Ovary (tissue), 10 donors: ENCODE measurements at places on chromosomes 11 and 22. TPM values are rescaled to one million over a fixed set of nuclear protein-coding genes. Genes with fewer than 3 reads are reported as not detected.
A peak's percentile ranks its signal among the peaks of the same experiment; 100 is the strongest.

- H3K36me3 ChIP-seq = no peaks in the 10 kb centered on the region
- no peak for DNase-seq
- H3K4me1 ChIP-seq = no peaks in the 10 kb centered on the region
- no peak overlapping the region for H3K27ac ChIP-seq
These were observed 23.7 kb downstream of the TANGO2 start for GRCh38 chr22:20044495-20045151.

GRCh38 chr11:108958368-108959104, 293.7 kb downstream of the DDX10 start:
- no peak for DNase-seq
- H3K4me1 ChIP-seq = no peaks in the 10 kb centered on the region
- no peaks in the 10 kb centered on the region for H3K27me3 ChIP-seq
- H3K27ac ChIP-seq = no peak overlapping the region

GRCh38 chr11:17277024-17277584, 565 bp downstream of the NUCB2 start:
- no peaks in the 10 kb centered on the region for H3K4me1 ChIP-seq
- no peak for DNase-seq
- no peaks in the 10 kb centered on the region for H3K36me3 ChIP-seq
- peak overlapping the region; percentile 81 for H3K4me3 ChIP-seq
- no peaks in the 10 kb centered on the region for H3K27me3 ChIP-seq
- H3K27ac ChIP-seq = peak overlapping the region; percentile 96

GRCh38 chr22:37638391-37639069, 939 bp upstream of the SH3BP1 start:
- H3K4me1 ChIP-seq = peaks cover 14% of the 10 kb centered on the region
- peak overlapping the region; percentile 59 for H3K27ac ChIP-seq
- H3K27me3 ChIP-seq = no peaks in the 10 kb centered on the region
- H3K4me3 ChIP-seq = peak overlapping the region; percentile 47
- DNase-seq = peak; percentile 33

DNA sequence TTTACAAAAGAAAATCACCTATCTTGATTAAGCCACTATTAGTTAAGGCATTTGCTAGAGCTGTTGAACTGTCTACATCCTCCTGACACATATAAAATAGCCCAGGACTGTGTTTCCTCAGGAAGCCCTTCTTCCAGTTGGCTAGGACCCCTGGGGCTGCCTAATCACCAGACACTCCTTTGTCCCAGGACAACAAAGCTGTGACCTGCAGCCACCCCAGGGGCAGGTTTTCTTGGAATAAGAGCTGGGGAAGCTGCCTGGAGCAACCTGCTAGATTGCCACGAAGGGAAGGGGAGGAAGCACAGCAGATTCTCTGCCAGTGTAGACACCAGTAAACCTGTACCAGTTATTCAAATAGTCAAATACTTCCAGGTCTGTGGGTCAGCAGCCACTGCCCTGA, 17.6 kb downstream of the CHST1 start:
- H3K4me3 ChIP-seq = no peak overlapping the region
- no peaks in the 10 kb centered on the region for H3K36me3 ChIP-seq
- H3K27ac ChIP-seq = no peak overlapping the region
- H3K4me1 ChIP-seq = no peaks in the 10 kb centered on the region
- DNase-seq = no peak
- H3K27me3 ChIP-seq = no peaks in the 10 kb centered on the region

DNA sequence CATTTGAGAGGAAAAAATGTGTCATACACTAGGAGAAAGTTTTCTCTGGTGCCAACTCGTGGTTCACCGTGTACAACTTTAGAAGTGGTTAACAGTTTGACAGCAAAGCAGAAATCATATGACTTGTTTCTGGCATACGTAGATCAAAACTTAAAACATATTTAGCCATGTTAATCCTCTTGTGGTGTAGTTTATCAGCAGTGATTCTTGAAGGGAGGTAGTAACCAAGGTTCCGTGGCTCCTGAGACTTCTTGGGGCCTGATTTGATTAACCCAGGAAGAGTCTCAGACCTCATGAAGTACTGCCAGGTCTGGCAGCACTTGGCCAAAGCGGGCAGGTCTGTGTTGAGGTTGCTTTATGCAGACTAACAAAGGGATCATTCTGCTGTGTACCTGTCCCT, 40.5 kb downstream of the SREBF2 start:
- H3K36me3 ChIP-seq = no peaks in the 10 kb centered on the region
- no peaks in the 10 kb centered on the region for H3K27me3 ChIP-seq
- H3K4me1 ChIP-seq = no peaks in the 10 kb centered on the region

DNA sequence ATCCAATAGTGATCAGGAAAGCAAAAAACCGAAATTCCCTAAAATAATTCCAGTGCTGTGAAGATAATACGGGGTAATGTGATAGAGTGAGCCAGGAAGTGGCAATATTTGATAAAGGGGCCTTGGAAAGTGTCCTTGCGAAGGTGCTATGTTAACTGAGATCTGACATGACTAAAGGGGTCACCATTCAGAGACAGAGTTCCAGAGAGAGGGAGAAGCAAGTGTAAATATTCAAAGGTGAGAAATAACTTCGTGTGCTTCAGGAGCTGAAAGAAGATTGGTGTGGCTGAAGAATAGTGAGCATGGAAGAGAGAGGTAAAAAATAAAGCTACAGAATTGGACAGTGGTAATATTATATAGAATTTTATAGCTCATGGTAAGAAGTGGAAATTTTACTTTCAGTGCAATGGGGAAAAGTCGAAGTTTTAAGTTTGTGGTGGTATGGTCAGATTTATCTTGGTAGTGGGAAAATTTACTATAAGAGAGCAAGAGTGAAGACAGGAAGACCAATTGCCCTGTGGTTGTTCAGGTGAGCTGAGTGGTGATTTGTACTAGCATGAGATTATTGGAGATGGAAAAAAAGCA, 164.5 kb downstream of the JRKL start:
- H3K4me3 ChIP-seq = no peak overlapping the region
- no peaks in the 10 kb centered on the region for H3K27me3 ChIP-seq
- no peaks in the 10 kb centered on the region for H3K36me3 ChIP-seq

DNA sequence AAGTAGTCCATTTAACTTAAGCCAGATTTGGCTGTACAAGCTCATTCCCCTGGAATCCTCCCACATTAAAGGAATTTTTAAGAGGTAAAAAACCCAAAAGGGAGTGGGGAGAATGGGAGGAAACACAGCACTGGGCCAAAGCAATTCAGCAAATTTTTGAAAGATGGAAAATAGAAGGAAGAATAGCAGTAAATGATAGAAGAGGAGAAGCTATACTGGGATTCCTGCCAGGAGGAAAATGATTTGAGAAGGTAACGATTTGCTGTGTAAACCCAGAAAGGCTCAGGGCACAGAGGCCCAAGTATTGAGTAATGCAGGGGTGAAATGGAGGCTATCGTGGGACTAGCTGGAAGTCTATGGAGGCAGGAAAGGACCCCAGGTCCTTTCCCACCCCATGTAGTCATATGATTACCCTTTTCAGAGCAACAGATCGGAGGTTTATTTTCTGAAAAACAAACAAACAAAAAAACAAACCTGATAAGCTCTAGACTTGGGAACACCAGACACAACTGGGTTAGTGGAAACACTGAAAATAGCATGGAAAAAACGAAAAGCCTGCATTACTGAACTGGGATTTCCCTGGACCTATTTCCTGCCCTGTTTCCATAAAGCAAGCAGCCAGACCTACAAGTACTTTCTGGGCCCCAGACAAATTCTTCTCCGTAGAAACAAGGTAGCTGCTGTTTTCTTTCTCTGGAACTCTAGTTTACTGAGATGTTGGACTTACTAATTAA, 140.0 kb downstream of the SWAP70 start:
- no peaks in the 10 kb centered on the region for H3K36me3 ChIP-seq
- no peaks in the 10 kb centered on the region for H3K27me3 ChIP-seq
- no peak overlapping the region for H3K27ac ChIP-seq
- DNase-seq = no peak

Gene OR10D3
- not detected for total RNA-seq

Gene MPZL2
- 16.3 TPM for total RNA-seq

Gene OR51E1
- not detected for total RNA-seq

Gene TRPM5
- not detected for total RNA-seq

Gene C1QTNF5
- total RNA-seq = 4.4 TPM

Gene VSTM5
- total RNA-seq = 0.11 TPM

Gene KLHL35
- not detected for total RNA-seq
